Globus pallidus (tissue), 1 donor: ENCODE measurements at places on chromosomes 4 and X.
A peak's percentile ranks its signal among the peaks of the same experiment; 100 is the strongest.

GRCh38 chr4:41887821-41888686, 47.2 kb upstream of the TMEM33 start:
- peak; percentile 53 for DNase-seq

GRCh38 chr4:40223343-40223742, 26.5 kb downstream of the RHOH start:
- DNase-seq: no peak

DNA sequence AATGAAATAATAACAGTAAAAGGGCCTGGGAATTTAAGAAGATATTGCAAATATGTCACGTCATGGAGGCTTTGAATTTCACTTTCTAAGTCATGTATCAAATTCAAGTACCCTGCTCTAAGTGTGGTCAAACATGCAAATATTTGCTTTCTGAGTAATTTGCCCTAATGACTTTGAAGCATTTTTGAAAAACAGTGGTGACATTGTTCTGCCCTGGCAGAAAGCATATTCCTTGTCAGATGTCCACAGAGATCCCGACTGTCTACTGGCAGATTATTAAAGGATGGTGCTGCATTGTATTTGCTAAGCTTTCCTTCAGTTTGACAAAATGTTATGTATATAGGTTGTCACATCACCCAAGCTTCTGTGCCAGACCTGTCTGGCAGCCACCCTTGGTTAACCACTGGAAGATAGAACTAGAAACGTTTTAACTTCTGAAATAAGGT, 92.5 kb downstream of the ANK2 start:
- peak; percentile 70 for DNase-seq

DNA sequence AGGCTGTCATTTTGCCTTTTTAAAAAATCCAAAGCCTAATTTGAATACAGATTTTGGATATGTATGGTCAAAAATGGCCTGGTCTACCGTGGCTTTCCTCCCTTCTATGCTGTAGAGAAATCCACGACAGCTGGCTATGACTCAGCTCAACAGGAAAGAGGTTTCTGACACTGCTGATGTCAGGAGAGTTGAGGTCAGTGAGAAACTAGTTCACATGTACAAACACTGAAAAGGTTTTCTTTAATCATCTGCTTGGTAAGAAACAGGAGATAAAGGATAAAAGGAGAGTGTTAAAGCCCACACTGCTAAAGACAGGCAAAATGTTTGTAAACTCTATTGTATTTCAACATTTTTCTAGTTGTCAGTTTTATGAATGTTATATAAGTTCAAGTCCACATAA, 113.9 kb downstream of the NYX start:
- no peak for DNase-seq

- no peak for DNase-seq
Measured at GRCh38 chr4:80709082-80709869, 321.2 kb upstream of the BMP3 start.

DNA sequence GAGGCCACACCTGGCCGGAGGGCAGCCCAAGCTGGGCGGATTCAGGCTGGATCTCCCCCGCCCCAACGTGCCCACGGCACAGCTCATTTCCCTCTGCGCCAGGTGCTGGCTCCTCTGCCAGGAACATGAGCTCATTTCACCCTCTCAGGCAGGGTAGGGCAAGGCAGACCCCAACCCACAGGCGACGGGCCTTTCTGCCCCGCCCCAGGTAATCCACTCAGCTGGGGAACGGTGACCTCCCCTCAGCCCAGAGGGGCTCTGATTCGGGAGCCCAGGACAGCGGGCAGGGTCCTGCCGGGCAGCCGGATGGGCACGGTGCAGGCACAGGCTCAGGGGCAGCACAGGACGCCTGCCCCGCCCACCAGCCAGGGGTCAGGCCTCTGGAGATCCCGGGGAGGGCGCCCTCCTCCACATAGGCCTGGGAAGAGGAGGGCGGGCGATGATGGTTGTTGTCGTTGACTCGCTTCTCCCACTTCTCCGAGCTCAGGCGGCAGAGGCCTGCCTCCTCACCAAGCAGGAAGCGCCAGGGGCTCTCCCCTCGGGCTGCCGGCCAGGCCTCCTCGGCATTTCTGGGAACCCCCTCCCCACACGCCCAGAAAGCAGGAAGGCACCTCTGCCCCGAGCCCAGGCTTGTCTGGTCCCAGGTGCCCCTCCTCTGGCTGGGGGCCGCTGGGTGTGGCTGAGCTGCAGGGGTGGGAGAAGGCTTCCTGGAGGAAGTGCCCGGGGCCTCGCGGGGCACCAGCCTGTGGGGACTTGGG, 31.1 kb downstream of the TACC3 start:
- DNase-seq: no peak

DNA sequence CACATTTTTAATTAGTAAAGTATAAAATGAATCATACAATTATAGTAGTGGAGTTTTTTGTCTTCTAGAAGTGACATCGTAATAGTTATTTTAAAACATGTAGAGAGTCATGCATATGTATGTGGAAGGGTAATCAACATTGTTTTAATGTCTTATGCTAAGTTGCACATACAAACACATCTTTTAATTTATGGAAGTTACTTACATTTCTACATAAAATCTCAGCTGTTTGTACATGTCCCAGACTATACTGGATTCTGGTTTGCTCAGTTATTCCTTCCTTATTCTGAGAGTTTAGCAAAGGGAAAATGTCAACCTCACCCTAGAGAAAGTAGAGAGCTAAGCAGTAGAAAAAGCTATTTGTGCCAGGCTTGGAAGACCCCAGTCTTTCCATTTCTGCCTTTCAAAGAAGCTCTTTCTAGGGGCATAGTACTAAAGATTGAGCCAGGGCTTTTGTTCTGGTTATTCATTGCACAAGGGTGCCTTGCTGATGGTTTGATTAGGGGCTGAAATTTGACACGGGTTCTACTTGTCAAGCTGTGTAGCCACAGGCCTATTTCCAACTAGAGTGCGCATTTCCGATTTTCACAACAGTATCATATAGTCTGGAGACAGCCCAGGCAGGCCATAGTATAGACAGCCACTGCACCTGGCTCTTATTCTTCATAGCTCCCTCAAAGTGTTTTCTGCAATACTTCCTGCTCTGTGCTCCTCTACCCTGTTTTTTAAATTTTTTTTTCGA, 106.3 kb downstream of the RPA4 start:
- DNase-seq: no peak

DNA sequence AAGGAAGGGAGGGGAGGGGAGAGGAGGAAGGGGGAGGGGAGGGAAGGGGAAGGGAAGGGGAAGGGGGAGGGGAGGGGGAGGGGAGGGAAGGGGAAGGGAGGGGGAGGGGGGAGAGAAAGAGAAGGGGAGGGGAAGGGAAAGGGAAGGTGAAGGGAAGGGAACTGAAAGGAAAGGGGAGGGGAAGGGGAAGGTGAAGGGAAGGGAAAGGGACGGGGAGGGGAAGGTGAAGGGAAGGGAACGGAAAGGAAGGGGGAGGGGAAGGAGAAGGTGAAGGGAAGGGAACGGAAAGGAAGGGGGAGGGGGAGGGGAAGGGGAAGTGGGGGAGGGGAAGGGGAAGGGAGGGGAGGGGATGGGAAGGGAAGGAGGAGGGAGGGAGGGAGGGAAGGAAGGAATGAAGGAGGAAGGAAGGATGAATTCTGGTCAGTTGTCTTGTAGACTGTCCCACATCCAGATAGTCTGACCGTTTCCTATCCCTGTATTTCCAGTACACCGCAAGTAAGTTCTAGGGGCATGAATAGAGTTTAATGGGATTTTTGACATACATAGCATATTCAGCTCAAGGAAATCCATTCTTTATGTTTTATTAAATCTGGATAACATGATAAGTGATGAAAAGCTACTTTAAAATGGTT, 20.4 kb downstream of the HERC5 start:
- DNase-seq: no peak

DNA sequence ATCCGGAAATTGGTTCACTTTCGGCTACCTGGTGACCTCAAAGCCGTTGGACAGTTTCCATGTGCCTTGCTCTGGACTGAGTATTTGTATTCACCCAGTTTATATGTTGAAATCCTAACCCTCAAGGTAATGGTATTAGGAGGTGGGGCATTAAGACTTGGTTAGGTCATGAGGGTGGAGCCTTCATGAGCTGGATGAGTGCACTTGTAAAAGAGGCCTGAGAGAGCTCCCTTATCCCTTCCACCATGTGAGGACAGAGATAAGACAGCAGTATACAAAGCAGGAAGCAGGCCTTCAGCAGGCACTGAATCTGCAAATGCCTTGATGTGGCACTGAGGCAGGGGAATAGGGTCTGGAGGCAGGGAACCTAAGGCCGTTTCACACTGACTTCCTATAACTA, 5.3 kb upstream of the OPHN1 start:
- DNase-seq: no peak

DNA sequence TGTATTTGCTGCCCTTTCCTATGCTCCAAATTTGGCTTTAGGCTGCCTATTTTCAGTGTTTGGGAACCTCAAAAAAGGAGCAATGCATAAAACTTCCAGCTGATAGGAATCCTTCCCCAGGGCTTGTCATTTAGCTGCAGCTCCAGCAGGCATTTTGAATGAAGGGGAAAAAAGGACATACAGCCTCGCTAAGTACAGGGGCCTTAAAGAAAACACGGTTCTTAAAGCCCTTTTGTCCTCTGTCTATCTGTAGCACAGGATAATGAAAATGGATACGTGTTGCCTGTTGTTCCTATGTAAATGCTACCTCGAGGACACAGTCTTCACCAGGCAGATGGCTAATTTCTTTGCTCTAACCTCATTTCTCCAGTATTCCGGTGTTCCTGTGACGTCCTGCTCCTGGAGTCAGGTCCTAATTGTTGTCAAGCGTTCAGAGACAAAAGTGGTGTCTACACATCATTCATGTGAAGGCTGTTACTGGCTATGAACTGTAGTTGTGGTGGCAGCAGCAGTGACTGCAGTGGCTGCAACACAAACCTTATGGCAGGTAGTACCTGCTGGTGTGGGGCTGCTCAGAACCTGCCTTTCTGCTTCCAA, 117.4 kb downstream of the MGST2 start:
- no peak for DNase-seq

DNA sequence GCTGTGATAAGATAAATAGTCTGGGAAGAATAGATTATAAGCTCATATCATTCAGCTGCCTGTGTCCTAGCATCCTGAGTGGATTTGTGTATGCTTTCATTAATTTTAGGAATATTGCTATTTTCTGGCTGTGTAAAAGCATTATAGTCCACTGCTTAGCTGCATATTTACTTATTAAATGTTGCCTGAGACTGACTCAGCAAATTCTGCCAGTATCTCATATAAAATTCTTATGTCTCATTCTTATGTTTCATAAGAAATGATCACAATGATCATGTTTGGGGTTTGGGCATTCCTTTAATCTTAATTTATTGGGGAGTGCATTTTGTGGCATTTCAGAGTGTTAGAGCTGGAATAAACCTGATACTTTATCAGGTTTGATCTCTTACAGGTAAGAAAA, 34.9 kb downstream of the RASSF6 start:
- no peak for DNase-seq

DNA sequence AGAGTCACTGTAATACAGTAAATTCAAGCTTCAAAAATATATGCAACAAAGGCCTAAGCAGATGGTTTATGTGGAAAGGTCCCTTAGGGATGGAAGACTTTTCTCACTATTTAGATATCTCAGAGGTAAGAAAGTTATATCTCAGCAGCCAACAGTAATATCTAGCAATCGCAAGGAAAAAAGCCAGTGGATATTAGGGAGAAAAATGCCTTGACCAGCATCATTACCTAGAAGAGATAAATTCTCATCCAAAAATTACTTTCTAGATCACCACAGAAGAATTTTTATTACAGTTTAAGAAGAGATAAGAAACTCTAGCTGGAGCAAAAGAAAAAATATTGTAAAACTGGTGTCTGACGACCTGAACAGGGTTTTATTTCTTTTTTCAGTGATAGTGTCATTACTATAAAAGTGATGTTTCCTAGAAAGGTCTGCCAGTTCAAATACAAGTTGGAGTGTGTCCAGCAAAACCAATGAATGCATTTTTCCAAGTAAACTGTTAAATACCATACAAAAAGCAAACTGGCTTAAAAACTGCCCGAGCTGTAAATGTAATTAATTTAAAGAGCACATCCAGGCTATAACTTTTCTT, 100.0 kb downstream of the ATP11C start:
- DNase-seq: no peak

DNA sequence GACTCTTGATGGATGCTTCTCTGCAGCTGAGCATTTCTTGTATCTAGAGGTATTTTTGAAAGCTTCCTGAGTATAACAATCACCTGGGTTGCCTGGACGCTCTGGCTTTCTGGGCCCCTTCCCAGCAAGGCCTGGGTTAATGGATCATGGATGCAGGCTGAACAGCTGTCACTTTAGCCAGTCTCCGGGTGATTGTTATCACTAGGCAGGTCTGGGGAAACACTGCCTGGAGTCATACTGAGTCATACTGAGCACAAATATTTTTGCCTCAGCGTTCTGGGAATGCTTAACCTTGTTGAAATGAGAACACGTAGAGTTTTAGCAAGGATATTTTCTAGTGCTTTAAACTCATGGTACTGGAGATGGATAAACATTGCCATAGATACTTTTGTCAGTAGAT, 102.6 kb downstream of the PHEX start:
- no peak for DNase-seq

DNA sequence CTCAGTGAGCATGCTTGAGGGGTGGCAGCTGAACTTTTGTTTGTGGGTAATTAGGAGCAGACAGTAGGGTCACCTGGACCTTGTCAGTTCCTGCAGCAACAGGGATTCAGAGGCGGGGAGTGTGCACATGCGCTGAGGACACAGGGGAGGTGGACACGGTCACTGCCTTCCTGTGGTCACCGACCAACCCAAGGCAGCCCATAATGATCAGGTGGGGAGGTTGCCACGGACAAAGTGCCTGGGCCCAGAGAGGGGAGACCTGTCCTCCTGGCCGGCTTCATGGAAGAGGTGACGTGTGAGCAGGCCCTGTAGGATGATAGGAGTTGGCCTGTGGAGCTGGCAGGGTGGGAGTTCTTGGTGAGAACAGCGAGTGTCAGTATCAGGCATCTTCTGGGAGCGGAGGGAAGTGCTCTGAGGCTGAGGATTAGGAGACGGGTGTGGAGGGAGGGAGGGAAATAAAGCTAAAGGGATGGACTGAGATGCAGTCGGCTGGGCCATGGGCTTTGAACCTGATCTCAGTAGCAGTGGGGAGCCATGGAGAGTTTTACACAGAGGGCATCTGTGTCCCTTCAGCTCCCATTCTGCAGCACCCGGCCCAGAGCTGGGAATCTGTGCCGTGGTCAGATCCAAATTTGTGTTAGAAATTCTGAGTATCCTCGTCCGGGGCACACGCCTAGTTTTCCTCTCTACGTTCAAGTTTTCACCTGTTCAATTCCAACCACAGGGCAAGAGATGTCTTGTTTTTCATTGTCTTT, 100.0 kb downstream of the PSAPL1 start:
- DNase-seq: no peak

GRCh38 chr4:105225500-105225899, 78.8 kb downstream of the TET2 start:
- DNase-seq: no peak
